ENCODE measurements at places on chromosomes 11 and 22. TPM values are rescaled to one million over a fixed set of nuclear protein-coding genes. Genes with fewer than 3 reads are reported as not detected.

GRCh38 chr11:33128739-33129138 lies 32.5 kb downstream of the CSTF3 start:
- peaks cover 10% of the 10 kb centered on the region for H3K4me1 ChIP-seq
- no peak for DNase-seq
- no peak overlapping the region for H3K27ac ChIP-seq
- H3K4me3 ChIP-seq = no peak overlapping the region

GRCh38 chr22:42996646-42997365 lies 18.1 kb downstream of the PACSIN2 start:
- H3K27ac ChIP-seq = no peak overlapping the region
- no peaks in the 10 kb centered on the region for H3K36me3 ChIP-seq
- no peaks in the 10 kb centered on the region for H3K27me3 ChIP-seq
- DNase-seq = no peak
- H3K4me3 ChIP-seq = no peak overlapping the region

ART1 gene
- polyA plus RNA-seq = not detected

TRIM66 gene
- 4.4 TPM for polyA plus RNA-seq

- no peak overlapping the region for H3K27ac ChIP-seq
- DNase-seq = no peak
- no peaks in the 10 kb centered on the region for H3K36me3 ChIP-seq
- H3K4me1 ChIP-seq = peaks cover 36% of the 10 kb centered on the region
- no peaks in the 10 kb centered on the region for H3K27me3 ChIP-seq
Measured at GRCh38 chr22:50305923-50306566, 1.4 kb downstream of the PLXNB2 start.

- no peak overlapping the region for H3K27ac ChIP-seq
- no peak for DNase-seq
- no peak overlapping the region for H3K4me3 ChIP-seq
- no peaks in the 10 kb centered on the region for H3K36me3 ChIP-seq
- H3K27me3 ChIP-seq = no peaks in the 10 kb centered on the region
Measured at GRCh38 chr11:1541474-1542204, 30.4 kb downstream of the DUSP8 start.

NCAM1 gene
- polyA plus RNA-seq = 3.1 TPM

DNA sequence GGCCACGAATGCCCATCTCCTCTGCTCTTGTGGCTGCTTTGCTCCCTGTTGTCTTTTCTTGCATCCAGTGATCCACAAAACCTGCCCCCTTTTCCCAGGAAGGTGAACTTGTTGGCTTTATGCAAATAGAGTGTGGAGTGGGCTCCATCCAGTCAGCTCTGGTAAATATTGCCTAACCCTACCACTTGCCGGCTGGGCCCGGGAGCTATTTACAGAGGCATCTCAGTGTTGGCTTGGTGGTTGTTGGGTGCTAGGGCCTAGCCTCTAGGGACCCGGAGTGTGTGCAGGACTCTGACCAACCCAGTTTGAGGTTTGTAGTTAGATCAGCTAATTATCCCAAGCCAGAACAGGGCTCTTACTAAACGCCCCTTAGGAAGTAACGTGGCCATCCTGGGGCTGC lies 40.8 kb upstream of the TLCD5 start:
- no peak for DNase-seq
- H3K4me1 ChIP-seq = peaks cover 5% of the 10 kb centered on the region
- no peak overlapping the region for H3K27ac ChIP-seq

DNA sequence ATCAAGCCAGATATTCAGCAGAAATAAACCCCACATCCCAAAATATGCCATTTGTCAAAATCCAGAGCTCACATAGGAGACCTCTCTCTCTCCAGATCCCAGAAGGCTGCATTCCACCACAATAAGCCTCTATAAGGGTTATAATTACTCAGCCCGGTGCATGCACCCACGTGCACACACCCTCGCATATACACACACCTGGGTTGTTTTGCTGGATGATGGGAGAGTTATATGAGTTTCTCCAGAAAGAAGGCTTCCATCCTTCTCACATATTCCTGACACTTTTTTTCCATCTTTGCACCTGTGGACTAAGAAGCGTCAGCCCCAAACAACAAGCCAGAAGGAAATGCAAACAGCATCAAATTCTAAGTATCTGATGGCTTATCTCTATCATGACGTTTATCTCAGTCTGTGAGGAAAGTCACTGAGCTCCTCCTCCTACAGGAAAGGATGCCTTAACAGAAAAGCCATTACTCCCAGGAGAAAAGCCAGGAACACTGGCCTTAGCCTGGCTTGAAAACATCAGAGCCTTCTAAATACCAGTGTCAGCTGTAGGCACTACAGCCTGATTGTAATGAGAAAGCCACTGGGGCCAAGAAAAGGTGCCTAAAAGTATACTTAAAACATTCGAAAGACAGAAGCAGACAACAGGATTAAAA lies 253.2 kb downstream of the LARGE1 start:
- no peak for DNase-seq
- H3K27ac ChIP-seq = peak overlapping the region; percentile 1
- peaks cover 8% of the 10 kb centered on the region for H3K4me1 ChIP-seq
- no peaks in the 10 kb centered on the region for H3K36me3 ChIP-seq
- no peaks in the 10 kb centered on the region for H3K27me3 ChIP-seq

GRCh38 chr11:13445588-13445987 lies 17.4 kb downstream of the BTBD10 start:
- no peak overlapping the region for H3K27ac ChIP-seq
- H3K36me3 ChIP-seq = no peaks in the 10 kb centered on the region
- no peak for DNase-seq
- no peaks in the 10 kb centered on the region for H3K4me1 ChIP-seq
- no peak overlapping the region for H3K4me3 ChIP-seq

DNA sequence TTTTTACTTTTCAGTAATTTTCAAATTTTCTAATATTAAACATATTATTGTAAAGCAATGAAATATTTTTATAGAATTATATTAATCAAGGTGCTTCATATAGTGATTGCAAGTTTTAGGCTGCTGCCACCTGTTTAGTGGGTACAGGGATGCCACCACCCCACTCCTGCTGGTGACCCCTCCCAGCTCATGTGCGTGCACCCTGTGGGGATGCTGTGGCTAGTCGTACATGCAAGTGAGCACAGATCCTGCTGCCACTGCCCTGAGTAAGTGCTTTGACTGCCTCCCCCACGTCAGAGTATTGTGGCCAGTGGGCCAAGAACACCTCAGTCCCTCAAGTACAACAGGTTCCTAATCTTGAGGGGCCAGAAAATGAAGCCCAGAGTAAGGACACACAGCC lies 320.1 kb upstream of the DDI1 start:
- H3K27me3 ChIP-seq = no peaks in the 10 kb centered on the region
- no peaks in the 10 kb centered on the region for H3K36me3 ChIP-seq
- no peak for DNase-seq
- H3K4me1 ChIP-seq = no peaks in the 10 kb centered on the region

DNA sequence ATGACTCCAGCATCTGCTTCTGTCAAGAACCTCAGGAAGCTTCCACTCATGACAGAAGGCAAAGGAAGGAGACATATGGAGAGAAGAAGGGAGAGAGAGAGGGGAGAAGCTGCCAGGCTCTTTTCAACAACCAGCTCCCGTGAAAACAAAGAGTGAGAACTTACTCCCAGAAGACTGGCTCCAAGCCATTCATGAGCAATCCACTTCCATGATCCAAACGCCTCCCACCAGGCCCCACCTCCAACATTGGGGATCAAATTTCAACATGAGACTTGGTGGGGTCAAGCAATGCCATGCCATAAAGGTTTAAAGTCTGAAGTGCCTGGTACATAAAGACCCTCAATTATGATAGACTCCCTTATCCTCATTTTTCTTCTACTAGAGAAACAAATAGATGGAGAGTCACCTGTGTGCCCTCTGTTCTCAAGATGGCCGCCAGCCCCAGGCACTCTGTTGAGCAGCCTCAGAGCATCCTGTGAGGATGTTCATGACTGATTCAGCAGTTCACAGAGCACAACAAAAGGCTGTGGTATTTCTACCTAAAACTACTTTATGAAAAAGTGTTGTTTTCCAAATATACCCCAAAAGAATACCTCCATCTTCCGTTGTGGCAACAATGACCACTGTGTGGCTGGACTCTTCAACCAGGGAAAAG lies 69.0 kb upstream of the CRTAM start:
- H3K27ac ChIP-seq = no peak overlapping the region
- H3K4me1 ChIP-seq = no peaks in the 10 kb centered on the region
- H3K27me3 ChIP-seq = no peaks in the 10 kb centered on the region
- DNase-seq = no peak

DNA sequence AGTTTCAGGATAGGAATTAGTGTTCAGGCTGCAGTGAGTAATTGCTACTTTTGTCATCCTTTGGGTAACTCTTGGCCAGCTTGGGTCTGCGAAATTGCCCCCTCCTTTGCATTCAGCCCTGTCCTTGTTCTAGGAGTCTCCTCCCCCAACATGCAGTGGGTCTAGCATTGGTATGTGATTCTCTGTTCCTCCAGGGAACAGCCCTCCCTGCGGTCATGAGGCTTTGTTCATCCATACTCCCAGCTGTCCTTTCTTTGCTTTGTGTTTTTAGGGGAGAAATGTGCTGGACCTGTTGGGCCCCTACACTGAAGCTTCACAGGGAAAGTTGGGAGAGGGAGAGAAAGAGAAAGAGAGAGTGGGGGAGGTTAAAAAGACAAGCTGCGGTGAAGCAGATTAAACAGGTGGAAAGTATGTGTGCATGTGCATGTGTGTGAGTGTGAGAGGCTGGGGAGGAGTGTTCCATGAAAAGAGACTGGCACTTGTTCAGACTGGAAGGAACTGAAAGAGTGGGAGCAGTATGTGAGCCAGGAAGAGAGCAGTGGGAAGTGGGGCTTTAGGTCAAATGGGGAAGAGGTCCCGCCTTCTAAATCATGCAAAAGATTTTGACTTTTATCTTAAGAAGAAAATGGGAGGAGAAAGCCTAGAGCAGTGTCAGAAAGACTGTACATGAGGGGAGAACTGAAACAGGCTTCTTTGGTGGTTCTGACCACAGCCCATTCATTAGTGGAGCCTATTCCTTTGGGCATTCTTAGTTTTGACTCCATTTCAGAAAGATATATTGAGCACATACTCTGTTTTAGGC lies 17.9 kb upstream of the SESN3 start:
- H3K36me3 ChIP-seq = no peaks in the 10 kb centered on the region
- no peak for DNase-seq

GRCh38 chr22:26933105-26933590 lies 275.8 kb downstream of the MIAT start:
- H3K4me3 ChIP-seq = no peak overlapping the region
- no peaks in the 10 kb centered on the region for H3K27me3 ChIP-seq
- H3K27ac ChIP-seq = no peak overlapping the region

DNA sequence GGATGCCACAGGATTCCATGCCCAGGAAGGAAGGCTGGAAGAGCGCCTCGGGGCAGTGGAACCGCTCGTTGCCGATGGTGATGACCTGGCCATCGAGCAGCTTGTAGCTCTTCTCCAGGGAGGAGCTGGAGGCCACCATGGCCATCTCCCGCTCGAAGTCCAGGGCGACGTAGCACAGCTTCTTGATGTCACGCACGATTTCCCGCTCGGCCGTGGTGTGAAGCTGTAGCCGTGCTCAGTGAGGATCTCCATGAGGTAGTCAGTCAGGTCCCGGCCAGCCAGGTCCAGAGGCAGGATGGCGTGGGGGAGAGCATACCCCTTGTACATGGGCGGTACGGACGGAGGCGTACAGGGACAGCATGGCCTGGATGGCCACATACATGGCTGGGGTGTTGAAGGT lies 17.9 kb upstream of the EP300 start:
- H3K4me3 ChIP-seq = no peak overlapping the region
- H3K27me3 ChIP-seq = no peaks in the 10 kb centered on the region
- no peak overlapping the region for H3K27ac ChIP-seq
- H3K36me3 ChIP-seq = no peaks in the 10 kb centered on the region
- no peak for DNase-seq

OR2AG1 gene
- not detected for polyA plus RNA-seq

DNA sequence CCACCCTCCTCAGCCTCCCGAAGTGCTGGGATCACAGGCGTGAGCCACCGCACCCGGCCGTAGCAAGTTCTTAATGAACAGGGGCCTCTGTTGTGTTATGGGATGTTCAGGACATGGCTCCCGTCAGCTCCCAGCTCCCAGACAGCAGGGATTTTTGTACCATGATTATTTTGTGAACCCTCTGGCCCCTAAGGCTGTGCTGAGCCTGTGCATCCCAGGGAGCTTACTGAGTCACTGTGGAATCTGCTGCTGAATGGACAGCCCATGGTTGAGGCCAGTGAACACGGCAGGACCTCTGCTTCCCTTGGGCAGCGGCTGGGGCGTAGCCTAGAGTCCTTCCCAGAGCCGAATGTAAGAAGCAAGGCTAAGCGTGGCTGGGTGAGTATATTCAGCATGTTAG lies 245.2 kb downstream of the NTM start:
- peaks cover 1% of the 10 kb centered on the region for H3K27me3 ChIP-seq
- H3K4me1 ChIP-seq = 0 out of 2 replicates have a peak, but pooled peaks cover 2% of the 10 kb centered on the region
- no peak for DNase-seq
- no peak overlapping the region for H3K4me3 ChIP-seq

- H3K4me1 ChIP-seq = no peaks in the 10 kb centered on the region
- H3K36me3 ChIP-seq = no peaks in the 10 kb centered on the region
- no peaks in the 10 kb centered on the region for H3K27me3 ChIP-seq
- no peak for DNase-seq
Measured at GRCh38 chr11:122874991-122875390, 7.6 kb upstream of the JHY start.

GRCh38 chr22:45163099-45163450 lies 650 bp upstream of the NUP50 start:
- H3K27me3 ChIP-seq = no peaks in the 10 kb centered on the region
- DNase-seq = no peak
- peak overlapping the region; percentile 85 for H3K27ac ChIP-seq
- peaks cover 11% of the 10 kb centered on the region for H3K4me1 ChIP-seq
- no peaks in the 10 kb centered on the region for H3K36me3 ChIP-seq

DNA sequence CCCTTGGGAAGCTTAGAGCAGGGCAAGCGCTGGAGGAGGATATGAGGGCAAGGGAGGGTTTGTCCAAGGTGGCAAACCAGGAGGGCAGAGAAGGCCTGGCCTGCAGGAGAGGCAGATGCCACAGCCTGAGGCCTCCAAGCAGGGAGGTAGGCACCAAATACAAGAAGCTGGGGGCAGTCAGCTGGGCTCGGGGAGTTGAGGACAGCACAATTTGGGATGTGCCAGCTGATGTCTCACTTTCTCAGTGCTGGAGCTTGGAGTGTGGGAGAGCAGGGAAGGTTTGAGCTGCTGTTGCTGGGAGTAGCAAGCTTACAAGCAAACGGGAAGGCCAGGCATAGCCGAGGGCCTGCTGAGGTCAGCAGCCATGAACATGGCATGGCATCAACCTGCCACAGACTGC lies 4.0 kb downstream of the ZDHHC24 start:
- DNase-seq = no peak
- peaks cover 7% of the 10 kb centered on the region for H3K4me1 ChIP-seq
- no peak overlapping the region for H3K4me3 ChIP-seq
- no peaks in the 10 kb centered on the region for H3K36me3 ChIP-seq
- no peak overlapping the region for H3K27ac ChIP-seq

DNA sequence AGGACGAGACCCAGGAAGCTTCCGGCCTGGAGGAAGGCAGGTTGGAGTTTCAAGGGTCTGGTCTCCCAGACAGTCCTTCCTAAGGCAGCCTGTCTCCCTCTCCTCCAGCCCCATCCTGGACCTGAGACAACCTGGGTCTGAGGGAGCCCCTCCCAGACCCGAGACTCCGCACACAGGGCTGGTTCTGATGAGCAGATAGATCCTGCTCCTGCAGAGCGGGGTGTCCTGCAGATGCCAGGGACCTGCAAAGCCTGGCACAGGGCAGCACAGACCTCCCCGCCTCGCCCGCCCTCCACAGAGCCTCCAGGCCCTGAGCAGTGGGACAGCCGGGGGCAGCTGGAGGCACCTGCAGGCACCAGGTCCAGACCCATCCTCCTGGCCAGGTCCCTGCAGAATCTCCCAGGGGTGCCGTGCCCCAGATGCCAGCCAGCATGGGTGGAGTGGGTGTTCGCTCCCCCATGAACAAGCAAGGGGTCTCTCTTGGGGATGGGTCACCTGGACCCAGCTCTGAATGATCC lies 7.8 kb downstream of the PIM3 start:
- H3K4me3 ChIP-seq = no peak overlapping the region
- H3K27me3 ChIP-seq = peaks cover 28% of the 10 kb centered on the region
- peaks cover 9% of the 10 kb centered on the region for H3K36me3 ChIP-seq

All from H1 (cell line).